ENCODE measurements at places on chromosomes 13 and 19.
A peak's percentile ranks its signal among the peaks of the same experiment; 100 is the strongest.

- peak; percentile 31 for DNase-seq
These were observed 1.8 kb upstream of the SPRY2 start for GRCh38 chr13:80342471-80343371.

DNA sequence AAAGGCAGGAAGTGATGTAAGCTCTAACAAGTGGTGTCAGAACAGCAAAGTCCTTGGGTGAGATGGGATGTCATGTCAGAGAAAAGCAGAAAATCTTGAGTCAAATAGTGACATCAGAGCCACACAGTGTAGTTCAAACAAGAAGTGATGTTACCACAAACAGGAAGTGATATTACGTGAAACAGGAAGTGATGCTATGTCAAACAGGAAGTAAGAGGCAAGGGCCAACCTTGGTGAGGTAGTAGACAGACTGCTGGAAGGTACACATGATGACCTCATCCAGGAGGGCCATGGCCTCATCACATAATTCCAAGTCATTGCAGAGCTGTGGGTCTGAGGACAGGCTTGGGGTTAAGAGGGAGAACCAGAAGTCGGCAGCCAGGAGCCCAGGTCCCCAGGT lies 7.0 kb upstream of the MAMSTR start:
- peak; percentile 59 for DNase-seq

DNA sequence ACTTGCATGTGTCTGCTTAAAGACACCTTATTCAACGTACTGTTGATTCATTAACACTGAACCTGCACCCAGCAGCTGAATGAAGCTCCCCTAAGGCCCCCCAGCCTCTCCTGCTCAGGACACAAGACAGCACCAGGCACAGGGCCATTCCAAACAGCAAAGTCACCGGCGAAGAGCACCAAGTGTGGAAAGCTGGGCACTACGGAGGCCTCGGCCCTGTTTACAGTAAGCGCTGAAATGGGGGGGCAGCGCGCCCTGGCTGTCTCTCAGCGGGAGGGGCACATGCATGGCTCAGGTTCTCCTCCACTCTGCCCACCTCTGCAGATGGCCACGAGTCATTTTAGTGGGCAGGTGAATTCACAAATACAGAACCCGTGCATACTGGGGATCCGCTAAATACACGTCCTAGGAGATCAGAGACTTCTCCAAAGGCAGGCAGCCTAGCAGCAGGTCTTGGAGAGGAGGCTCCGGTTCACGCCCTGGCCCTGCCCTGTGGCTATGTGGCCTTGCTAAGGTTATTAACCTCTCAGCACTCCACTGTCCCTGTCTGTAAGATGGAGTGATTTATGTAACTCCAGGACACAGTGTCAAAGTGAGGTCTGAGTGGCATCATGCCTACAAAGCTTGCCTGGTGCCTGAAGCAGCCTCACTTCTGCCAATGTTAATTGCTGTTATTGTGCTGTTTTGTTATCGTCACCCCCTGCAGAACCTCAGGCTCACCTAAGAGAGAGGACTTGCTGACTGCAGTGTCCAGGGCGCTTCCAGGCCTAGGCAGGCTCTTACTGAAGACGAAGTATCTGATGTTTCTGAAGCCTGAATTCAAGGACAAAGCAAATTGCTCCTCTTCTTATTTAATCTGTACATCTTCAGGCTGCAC lies 207.4 kb upstream of the SOX1 start:
- DNase-seq: no peak

- no peak for DNase-seq
These were observed 222.4 kb downstream of the DACH1 start for GRCh38 chr13:71644579-71644978.

DNA sequence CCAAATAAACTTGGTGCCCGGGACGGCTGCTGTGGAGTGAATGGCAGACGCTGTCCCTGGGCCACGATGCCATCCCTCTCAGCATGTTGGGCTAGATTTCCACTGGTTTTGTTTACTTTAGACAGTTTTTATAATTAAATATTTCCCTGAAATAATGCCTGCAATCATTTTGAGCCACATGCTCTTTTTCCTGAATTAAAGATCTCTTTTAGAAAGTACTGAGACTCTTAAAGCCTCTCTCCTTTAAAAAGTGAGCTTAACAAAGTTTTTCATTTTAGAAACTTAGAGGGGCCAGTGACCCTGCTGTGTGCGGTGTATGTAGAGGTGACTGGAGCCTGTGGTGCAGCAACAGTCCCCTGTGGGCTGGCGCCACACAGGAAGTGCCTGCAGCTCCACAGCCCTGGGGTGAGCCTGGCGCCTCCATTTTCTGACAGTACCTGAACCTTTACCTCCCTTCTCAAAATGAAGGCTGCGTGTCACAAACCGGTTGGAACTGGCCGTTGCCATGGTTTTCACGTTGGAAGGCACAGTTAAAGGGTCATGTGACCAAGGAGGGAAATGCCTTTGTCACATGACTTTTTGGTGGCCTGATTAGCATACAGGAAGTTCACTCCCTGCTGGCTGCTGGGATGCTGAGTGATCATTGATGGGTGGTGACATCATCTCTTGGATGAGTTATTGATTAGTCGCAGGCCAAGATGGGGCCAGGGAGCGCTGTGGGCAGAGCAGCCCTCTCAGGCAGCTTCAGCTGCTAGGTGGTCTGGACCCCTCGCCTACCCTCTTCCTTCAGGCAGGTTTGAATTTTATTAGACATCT lies 26.3 kb downstream of the TSSK6 start:
- peak; percentile 96 for DNase-seq

- no peak for DNase-seq
These were observed 6.7 kb downstream of the MPND start for GRCh38 chr19:4350111-4350510.

DNA sequence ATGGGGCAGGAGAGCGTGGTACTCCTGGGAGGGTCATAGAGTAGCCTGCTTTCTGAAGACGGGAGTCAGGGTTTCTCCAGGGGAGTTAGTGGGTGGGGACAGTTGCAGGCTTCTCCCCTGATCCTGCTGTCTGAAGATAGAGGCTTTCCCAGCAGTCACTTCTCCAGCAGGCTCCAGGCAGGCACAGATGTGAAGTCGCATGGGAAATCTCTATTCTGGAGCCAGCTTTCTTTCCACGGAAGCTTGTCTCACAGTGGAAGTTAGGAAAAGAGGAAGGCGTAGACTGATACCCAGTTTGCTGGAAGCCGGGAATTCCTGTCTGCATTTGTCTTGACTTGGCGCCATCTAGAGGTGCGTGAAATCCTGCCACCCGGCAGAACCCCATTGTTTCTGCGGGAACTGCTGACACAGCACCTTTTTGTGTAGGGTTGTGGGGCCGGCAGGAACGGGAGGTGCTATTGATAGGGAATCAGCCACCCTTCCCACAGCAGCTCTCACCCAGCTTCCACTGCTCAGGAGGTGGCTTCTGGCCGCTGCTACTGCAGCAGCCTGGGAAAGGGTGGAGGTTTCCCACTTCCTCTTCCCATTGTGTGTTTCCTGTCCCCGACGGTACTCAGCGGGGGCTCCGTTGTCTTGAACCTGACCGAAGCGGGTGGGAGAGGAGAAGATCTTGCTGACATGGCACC lies 28.5 kb upstream of the NPAS1 start:
- DNase-seq: peak; percentile 37

DNA sequence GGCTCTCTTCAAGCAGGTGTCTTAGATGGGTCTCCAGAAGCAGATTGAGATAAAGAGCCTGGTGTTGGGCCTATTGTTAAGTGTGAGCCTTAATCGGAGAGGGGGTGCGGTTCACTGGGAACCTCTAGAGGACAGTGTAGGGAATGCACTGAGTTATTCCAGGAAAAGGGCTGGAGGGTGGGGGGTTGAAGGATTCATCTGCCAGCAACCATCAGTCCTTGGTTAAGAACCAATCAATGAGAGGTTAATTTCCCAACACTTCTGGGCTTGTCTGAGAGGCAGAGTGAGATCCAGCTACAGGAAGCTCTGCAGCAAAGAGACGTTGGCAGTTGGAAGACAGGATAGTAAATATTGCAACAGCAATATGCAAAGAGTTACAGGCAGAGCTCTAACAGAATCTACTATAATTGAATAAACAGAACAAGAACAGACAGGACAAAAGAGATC lies 28.7 kb downstream of the CYP4F2 start:
- DNase-seq: peak; percentile 34

All from central memory CD4-positive, alpha-beta T cell (primary cell).